ENCODE measurements at places on chromosomes 11 and 22. TPM values are rescaled to one million over a fixed set of nuclear protein-coding genes. Genes with fewer than 3 reads are reported as not detected.

The ZNF70 gene
- total RNA-seq: 3.7 TPM

- H3K27ac ChIP-seq: no peak overlapping the region
- H3K4me1 ChIP-seq: peaks cover 12% of the 10 kb centered on the region
- H3K36me3 ChIP-seq: no peaks in the 10 kb centered on the region
Observed at GRCh38 chr11:2525941-2526807, 81.4 kb downstream of the KCNQ1 start.

DNA sequence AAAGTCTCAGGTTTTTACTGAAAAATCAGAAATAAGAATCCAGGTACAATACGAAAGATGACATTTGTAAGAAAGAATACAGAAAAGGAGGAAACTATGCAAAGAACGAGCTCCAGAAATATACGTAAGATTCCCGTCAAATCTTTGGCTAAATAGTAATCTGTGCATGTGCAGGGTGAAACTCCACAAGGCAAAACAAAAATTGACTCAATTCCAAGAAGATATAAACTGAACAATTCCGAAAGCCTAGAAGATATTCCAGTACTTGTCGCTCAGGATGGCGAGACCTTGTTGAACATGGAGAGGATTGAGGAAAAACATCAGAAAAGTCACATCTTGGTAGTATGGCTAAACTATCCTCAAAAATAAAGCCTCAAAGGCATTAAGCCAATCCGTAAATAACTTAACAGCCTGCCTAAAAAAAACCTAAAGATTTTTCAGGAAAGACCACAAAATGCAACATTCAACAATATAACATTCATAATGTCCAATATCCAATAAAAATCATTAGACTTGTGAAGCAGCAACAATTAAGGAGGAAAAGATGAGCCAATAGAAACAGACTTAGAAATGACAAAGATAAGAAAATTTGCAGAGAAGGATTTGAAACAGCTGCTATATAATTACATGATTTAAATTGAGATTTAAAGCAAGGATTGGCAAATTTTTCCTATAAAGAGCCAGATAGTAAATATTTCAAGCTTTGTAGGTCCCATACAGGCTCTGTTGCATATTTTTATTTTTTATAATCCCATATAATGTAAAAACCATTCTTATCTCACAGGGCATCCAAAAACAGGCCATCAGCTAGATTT lies 166.4 kb upstream of the UBASH3B start:
- H3K27ac ChIP-seq: no peak overlapping the region
- no peaks in the 10 kb centered on the region for H3K36me3 ChIP-seq
- H3K4me1 ChIP-seq: no peaks in the 10 kb centered on the region
- no peak for DNase-seq

The CASP4 gene
- 41.9 TPM for total RNA-seq

GRCh38 chr11:67117672-67118180 lies 1.3 kb upstream of the KDM2A start:
- H3K4me1 ChIP-seq: peaks cover 25% of the 10 kb centered on the region
- peak overlapping the region; percentile 47 for H3K27ac ChIP-seq
- H3K36me3 ChIP-seq: no peaks in the 10 kb centered on the region
- H3K4me3 ChIP-seq: peak overlapping the region; percentile 46

Measured in CD8-positive, alpha-beta memory T cell (primary cell).